ENCODE measurements at places on chromosomes 12 and 14.

DNA sequence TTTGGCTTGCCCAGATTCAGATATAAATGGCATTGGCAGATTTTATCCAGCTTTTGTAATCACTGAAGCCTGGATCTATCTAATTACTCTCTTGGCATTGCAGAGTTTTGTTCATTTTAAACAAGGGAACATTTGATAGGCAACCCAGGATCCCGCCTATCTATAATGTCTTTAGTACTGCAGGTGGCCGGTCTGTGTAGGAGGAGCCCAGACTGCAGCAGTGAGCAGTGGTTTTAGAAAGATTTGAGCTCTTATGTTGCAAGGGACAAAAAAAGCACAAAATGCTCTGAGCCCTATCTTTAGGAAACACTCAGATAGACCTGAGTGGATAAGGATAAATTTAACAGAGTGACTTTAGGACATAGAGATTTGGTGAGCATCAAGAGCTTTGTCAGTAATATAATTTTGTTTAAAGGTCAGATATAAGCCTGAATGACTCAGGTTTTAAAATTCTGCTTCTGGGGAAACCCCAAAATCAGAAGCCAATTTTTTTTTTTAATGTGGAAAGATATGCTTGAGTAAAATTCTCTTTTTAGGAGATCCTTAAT is 165.5 kb downstream of the SLC5A8 start:
- no peak for DNase-seq

GRCh38 chr12:129701631-129702101 is 202.2 kb downstream of the TMEM132D start:
- DNase-seq = no peak

DNA sequence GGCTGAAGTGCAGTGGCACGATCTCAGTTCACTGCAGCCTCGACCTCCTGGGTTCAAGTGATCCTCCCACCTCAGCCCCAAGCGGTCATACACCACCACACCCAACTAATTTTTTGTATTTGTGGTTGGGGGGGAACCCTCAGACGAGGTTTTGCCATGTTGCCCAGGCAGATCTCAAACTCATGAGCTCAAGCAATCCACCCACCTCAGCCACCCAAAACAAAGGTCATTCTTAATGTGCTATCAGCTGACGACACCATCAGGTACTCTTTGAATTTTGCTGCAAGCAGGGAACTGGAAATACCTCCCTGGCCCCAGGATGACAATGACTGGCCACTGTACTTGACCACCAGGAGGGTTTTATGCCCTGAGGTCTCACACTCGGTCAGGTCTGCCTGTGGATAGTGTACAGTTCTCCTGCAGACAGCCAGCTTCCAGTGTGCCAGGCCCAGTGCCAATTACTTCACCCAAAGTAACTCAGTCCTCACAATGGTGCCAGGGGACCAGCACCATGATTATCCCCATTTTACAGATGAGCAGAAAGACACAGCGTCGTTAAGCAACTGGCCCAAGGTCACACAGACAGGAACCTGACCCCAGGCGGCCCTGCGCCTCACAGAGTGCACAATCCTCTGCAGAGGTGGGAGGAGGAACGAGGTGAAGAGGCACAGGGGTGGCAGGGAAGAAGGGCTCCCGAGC is 42.9 kb downstream of the ITPK1 start:
- no peak for DNase-seq

DNA sequence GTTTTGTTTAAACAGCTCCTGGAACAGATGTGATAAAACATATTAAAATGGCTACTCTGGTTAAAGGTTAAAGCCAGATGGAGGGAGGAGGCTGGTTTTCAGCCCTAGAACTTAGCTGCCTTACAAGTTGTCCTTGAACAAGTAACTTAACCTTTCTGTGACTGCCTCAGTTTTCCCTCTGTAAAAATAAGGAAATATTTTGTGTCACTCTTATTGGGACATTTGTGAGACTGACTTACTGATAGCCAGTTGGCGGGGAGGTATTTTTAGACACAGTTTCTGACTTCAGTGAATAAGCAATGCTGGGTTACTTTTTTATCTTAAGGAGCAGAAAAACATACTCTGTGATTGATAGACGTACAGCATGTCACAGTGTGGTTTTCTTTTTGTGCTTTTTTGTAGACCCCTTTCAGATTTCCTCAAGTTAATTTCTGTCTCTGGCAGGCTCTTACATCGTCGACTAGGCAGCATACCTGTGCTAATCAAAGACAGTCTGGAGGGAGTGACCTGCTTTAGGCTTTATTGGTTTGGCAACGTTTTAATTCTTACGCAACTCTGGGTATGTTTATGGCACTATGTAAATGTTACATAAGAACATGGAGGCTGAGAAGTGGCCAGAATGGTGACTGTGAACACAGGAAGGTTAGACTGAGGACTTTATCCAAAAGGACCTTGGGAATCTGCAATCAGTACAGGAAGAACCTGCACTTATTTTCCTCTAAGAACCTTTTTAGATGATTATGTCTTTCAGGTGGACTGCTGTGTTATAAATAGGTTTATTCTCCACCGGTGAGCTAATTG is 3.3 kb downstream of the ACVR1B start:
- DNase-seq = no peak

GRCh38 chr12:108298761-108299275 is 40.3 kb downstream of the CMKLR1 start:
- no peak for DNase-seq

- DNase-seq = peak; percentile 87
Observed at GRCh38 chr12:67042697-67043131, 226.4 kb upstream of the CAND1 start.

GRCh38 chr14:105487986-105488777 is 1.5 kb downstream of the CRIP1 start:
- DNase-seq = no peak

DNA sequence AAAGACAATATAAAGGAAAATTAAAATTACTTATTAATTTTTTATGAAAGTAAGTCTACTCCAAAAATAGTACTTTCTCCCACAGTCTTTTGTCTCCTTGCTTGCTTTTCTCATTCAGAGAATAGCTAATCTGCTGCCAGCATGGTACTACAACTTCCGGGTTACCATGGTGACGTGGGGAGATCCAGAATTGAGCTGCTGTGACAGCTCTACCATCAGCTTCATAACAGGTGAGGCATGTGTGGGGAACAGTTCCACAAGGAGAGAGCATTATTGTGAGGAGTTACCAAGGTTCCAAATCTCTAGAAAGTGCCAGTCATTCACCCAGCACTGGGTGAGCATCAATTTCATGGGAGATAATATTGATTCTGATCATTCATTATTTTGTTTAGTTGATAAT is 197.8 kb downstream of the PTPRO start:
- DNase-seq = no peak

DNA sequence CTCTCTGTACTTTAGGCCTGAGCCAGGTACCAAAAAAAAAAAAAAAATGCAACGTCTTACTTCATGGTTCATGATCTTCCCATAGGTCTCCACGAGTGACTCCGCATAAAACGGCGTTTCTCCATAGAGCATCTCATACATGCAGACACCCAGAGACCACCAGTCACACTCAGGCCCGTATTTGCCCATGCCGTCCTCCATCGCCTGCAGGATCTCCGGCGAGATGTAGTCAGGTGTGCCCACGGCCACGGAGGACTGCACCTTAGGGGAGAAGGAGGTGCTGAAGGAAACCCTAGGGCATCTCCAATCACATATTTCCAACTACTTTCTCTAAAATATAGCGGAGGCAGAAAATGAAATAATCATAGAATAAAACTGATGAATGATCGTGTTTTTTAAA is 61.0 kb downstream of the AMN start:
- no peak for DNase-seq

GRCh38 chr12:6963791-6964413 is 6.6 kb downstream of the PHB2 start:
- DNase-seq = no peak

GRCh38 chr14:22819151-22819988 is 4.1 kb upstream of the SLC7A7 start:
- DNase-seq = no peak

DNA sequence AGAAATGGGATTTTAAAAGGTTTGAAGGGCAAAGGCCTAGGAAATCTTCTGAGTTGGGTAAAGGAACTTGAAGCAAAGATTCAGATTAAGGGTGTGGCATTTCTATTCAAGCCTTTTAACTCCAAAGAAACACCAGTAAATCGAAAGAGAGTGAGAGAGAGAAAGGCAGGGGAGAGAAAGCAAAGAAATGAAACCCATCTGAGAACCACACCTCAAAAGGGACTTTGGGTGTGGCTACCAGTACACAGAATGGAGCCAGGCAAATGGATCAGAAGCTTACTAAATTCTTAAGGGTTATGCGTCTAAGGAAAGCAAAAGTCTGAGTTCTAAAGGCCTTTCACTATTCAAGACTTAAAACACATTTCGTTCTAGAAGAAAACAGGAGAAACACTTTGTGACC is 277.4 kb downstream of the BCL11B start:
- DNase-seq = no peak

GRCh38 chr12:93115646-93116045 is 186.6 kb upstream of the EEA1 start:
- no peak for DNase-seq

- no peak for DNase-seq
Observed at GRCh38 chr12:112573141-112573540, 154.4 kb downstream of the PTPN11 start.

GRCh38 chr14:50932592-50933495 is 11.4 kb downstream of the PYGL start:
- no peak for DNase-seq

- no peak for DNase-seq
Observed at GRCh38 chr14:106843951-106844483, 1317.6 kb downstream of the TMEM121 start.

DNA sequence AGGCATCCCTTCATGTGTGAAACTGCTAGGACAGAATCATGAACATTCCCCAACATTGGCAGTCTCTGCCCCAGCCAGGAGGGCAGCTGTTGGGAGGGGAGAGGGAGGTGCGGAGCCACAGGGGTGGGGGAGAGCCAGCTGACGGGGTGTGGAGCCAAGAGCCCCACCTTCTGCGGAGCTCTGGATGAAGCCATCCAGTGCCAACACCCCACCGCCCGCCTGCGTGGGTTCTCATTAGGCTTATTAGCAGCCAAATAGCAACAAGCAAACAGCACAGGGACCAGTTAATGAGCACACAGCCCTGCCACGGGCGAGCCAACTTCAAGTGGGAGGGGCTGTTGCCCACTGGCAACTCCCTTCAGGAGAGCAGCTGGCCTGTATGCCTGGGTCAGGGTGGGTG is 12.1 kb downstream of the LTBP2 start:
- no peak for DNase-seq

DNA sequence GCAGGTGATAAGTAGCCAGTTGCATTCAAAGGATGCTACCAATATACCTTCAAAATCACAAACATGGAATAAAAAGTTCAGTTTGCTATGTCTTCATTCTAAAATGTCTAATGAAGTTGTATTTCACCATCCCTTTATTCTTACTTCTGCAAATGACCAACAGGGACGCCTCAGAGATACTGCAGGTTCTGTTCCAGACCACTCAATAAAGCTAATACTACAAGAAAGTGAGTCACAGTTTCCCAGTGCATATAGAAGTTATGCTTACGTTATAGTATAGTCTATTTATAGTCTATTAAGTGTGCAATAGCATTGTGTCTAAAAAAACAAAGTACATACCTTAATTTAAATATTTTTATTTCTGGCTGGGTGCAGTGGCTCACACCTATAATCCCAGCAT is 29.3 kb upstream of the EIF5 start:
- no peak for DNase-seq

DNA sequence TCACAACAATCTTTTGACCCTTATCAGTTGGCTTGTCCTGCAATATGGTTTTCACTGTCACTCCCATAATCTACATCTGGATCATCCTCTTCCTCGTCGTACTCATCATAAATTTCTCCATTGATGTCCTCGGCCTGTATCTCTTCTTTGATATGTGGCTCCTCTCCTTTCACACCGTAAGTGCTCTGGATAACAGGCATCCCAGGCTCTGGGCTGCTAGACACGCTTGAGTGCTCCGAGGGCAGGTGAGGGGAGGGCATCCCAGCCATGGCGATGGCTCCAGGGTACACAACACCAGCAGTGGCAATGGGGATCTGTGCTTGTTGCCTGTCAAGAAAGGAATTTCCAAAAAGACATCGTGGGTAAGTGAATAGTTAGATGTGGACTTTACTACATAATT is 415.3 kb downstream of the SOX5 start:
- DNase-seq = no peak

DNA sequence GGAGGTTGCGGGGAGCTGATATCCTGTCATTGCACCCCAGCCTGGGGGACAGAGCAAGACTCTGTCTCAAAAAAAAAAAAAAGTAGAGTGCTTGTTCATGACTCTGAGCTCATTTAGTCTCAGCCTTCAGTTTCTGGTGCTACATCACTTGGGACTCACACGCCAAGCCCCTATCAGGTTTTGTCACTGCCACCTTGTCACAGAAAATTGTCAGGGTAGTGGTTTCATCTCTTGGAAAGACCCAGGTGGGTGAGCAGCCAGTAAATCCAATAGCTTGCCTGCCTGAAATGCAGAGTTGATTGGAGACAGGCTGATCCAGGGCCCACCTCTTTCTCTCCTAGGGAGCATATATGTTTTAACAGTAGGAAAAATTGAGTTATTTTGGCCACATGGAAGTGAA is 113.0 kb downstream of the FGD4 start:
- no peak for DNase-seq

- no peak for DNase-seq
Observed at GRCh38 chr14:61108496-61109141, 127.6 kb downstream of the SLC38A6 start.

DNA sequence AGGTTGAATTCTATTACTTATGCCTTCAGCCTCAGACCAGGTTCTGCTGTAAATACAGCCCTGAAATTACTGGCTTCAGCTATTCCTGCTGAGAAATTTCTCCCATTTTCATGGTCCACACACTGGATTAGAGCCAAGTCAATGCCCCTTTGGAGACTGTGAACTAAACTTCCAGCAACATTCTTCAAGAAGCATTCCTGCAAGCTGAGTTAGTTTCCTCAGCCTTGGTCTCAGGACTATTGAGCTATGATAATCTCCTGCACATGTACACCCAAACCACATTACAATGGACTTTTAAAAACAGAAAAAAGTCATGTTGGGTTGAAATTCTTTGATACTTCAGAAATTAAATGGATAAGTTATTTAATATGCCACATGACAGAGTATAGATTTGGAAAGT is 58.0 kb upstream of the AVPR1A start:
- no peak for DNase-seq

DNA sequence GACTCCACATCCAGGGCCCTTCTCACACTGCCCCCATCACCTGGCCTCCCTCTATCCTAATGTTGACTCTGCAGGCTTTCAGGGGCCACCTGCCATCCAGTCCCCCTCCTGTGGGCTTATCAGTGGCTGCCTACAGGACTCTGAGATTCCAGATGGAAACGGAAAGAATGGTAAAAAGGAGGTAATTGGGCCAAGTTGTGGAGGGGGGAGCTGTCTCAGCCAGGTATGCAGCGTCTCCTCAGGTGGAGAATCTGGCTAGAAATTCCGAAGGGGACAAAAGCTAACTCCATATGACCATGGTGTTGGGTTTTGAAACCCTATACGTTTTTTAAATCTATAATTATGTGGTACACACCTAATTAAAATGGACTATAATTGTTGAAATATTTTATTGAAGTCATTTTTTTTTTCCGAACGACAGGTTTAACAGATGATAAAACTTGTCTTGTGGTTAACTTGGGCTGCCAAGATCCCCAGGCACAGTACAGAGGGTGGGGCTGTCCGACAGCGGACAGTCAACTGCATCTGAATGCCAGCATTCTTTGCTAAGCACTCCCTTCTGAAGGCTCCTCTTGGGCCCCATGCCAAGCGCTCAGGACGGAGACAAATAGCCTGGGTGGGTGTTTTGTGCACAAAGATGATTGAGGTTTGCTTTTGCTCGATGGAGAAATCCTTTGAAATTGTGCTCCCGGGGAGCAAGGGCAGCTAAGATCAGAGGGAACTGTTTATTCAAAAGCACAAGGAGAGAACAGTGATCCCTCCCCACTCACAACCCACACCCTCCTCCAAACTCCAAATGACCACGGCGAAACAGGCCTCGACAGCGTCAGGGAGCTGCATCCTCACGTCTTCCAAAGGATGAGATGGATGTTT is 365.6 kb downstream of the BCL11B start:
- DNase-seq = no peak

Data from NCI-H1092 treated with DMSO at 0.1 percent for 48 hours (cell line).